DMS153 (cell line): ENCODE measurements at places on chromosomes 3 and 15.

DNA sequence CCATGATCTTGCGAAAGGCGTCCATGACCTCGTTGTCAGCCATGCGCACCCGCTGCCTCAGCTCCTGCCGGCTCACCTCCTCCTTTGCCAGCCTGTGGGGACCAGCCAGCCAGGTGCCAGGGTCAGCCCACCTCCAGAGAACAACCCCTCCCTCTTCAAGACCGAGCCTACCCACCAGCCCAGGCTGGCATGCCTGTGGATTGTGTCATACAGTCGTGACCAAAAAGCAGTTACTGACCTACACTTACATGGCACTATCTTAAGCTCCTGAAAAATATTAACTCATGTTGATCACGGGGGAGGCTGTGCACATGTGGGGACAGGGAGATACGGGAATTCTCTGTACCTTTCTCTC lies 10.7 kb upstream of the CAMK1 start:
- DNase-seq = no peak

GRCh38 chr3:42884324-42884723 lies 8.6 kb upstream of the CYP8B1 start:
- no peak for DNase-seq

DNA sequence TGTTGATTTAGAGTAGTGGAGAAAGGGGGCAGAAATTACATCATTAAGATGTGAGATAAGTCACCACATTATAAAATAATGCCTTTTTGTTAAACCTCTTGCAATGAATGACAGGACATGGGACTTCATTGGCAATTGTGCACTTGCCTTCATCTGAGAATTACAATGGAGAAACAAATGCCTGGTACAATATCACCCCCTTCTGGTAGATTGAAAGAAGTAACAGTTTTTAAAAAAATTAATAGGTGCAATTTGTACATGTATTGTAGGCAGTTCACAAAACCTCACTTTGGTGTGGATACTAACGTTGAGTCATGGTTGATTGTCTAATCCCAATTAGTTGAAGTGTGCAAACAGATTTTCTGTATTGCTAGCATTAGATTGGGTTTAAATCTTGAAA lies 4.6 kb upstream of the P2RY14 start:
- DNase-seq = peak; percentile 23

- DNase-seq = no peak
These were observed 80.7 kb upstream of the TBL1XR1 start for GRCh38 chr3:177278016-177278415.

DNA sequence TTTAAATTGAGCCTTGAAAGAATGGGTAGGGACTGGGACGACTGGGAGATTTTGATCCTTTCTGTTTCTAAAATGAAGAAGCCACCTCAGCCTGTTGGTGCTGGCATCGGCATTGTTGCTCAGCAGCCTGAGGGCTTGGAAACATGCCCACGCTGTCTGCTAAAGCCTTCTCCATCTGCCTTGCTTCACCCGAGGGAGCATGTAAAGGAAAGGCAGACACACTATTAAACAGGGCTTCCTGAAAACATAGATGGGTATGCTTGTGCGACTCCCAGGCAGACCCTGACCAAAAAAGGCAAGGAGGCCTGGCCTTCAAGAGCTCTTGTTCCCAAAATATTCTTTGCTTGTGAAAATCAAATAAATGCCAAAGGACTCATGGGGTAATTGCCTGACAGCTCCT lies 84.2 kb upstream of the SLC4A7 start:
- no peak for DNase-seq

GRCh38 chr15:87602371-87602770 lies 654.2 kb downstream of the NTRK3 start:
- no peak for DNase-seq

DNA sequence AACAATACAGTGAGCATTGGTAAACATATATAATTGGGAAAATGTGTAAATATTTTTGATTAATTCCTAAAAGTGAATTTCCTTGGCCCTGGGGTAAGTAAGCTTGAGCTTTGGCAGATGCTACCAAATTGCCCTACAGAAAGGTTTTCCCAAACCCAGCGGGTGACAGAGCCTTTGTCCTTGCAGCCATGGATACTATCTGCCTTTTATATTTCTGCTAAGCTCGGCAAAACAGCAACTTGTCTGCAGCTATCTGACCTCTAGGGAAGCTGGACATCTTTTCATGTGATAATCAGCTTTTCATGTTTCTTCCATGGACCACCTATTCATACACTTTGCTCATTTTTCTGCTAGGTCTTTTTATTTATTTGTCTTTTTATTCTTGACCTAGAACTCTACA lies 64.7 kb upstream of the SEC22A start:
- DNase-seq = no peak

- DNase-seq = no peak
These were observed 17.2 kb downstream of the CCDC33 start for GRCh38 chr15:74253211-74253921.

GRCh38 chr3:68817243-68817642 lies 115.1 kb downstream of the TAFA4 start:
- DNase-seq = no peak

GRCh38 chr15:31495281-31495680 lies 168.6 kb downstream of the KLF13 start:
- no peak for DNase-seq

- DNase-seq = peak; percentile 46
These were observed 132.8 kb upstream of the SLC24A5 start for GRCh38 chr15:47987908-47988532.

GRCh38 chr3:157981819-157982218 lies 124.4 kb downstream of the SHOX2 start:
- peak; percentile 34 for DNase-seq

DNA sequence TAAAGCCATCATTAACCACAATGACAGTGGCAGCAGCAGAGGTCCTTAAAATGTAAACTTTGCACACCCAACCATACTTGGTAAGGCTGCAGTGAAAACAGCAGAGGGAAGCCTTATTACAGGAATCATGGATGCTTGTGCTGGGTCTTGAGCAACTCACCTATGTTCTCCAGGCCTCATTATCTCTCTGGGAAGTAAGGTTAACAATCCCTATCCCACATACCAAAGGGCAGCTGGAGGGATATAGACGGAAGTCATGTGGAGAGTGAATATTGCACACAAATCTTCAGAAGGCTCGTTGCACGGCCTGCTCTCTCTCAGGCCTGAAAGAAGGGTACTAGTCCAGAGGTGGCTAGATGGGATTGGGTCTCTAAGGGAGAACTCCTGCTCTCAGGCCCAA lies 25.8 kb upstream of the CELF6 start:
- no peak for DNase-seq

DNA sequence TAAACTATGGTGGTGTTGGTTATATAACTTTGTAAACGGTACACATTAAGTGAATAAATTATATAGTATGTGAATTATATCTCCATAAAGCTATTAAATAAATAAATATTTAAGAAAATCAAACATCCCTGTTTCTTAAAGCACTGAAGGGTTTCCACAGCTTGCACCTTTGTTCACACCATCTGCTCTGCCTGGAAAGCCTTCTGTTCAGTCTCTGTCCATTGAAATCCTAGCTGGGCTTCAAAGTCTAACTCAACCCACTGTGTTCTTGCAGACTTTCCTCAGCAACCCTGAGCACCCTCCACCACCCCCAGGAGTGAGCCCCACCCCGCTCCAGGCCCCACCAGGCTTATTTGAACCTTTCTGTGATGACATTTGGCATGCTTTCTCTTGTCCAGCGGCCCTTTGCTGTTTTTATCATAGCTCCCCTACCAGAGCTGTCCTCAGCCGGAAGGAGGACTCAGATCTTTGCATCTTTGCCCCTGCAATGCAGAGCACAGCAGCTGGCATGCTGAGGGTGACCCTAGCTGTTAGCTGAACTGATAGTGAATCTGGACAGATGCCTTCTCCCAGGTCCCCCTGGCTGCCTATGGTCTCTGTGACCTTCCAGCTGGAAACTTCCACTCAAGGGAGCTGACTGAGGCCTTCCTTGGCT lies 105.2 kb downstream of the DAPK2 start:
- DNase-seq = no peak

GRCh38 chr3:168544097-168544957 lies 448.6 kb upstream of the GOLIM4 start:
- no peak for DNase-seq

DNA sequence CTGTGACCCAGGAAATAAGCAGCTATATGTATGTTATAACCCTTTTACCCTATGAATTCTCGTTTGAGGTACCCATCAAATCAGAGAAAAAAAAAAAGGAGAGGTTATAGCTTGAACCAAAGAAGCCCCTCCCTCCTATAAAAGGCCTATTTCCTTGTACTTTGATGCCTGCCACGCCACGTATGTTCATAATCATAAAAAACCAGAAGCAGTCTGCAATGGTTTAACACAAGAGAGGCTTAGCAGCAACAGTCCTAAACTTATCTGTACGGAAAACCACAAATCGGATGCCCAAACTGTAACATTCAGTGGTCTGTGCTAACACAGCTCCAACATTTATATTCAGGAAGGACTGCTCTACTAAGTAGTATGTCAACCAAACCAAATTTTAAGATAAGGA lies 21.2 kb downstream of the CCR8 start:
- no peak for DNase-seq

DNA sequence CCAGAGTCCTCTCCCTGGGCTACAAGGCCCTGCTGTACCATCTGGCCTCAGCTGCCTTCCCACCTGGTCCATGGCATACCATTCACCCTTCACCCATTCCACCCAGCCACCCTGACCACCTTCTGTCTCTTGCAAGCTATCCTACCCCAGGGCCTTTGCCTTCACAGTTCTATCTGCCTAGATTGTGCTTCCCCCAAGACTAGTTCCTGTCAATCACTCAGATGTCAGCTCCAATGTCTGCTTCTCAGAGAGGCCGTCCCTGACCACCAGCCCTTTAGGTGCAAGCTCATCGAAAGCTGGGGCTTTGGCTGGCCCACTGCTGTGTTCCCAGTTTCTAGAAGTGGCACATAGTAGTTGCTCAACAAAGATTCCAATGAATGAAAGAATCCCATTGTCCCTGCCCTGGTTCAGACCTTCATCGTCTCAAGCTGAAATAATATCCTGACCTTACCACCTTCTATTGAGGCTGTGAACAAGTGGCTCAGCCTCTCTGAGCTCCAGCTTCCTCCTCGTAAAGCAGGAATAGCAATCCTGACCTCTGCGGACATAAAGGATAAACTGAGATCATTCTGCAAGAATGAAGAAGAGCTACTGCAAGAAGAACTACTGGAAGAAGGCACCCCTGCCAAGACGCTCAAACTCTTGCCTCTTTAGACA lies 15.8 kb downstream of the EFCAB12 start:
- no peak for DNase-seq

GRCh38 chr3:38005076-38006020 lies 14.8 kb downstream of the VILL start:
- DNase-seq = no peak

DNA sequence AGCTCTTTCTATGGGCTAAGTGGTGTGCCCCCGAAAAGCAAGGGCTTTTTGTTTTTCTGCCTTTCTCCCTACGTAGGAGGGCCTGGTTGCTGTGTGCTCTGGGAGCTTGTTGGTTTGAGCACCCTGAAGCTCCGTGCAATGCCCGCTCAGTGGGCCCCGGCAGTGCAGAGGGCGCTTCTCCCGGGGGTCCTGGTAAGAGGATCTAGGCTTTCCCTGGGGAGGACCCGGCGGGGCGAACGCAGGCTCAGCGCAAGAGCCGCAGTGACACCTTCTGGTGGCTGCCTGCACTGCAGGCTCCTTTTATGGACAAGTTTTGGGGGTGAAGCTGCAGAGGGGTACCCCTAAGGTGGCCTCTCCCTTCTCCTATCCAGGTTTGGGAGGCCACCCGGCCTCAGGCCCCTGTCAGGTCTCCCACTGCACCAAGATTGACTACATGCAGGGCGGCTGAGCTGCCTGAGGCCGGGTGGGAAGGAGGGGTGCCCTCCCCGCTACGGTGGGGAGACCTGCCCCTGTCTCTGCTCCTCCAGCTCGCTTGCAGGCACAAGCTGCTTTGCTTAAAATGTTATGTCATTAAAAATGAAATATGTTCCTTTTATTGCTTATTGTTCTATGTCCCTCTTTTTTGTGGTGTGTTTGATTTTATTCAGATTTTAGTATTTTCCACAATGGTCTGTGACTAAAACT lies 387.9 kb downstream of the GABRG3 start:
- no peak for DNase-seq

GRCh38 chr3:12139111-12139511 lies 19.6 kb downstream of the TIMP4 start:
- DNase-seq = no peak

DNA sequence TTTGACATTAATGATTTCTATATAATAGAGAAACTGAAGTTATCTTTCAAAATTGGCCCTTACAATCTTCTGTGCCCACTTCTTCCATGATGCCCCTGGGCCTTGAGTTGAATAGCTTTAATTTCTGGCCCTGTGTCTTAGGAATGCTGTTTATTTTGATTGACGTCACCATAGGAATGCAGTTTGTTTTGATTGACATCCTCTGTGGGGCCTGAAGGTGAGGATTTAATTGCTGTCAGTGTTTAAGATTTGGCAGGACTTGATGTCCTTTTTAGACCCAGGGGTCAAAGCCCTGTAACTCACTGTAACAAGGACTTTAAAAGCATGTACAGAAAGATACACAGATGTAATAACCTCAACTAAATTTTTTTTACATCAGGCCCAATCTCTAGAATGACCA lies 83.3 kb downstream of the GLDN start:
- no peak for DNase-seq

DNA sequence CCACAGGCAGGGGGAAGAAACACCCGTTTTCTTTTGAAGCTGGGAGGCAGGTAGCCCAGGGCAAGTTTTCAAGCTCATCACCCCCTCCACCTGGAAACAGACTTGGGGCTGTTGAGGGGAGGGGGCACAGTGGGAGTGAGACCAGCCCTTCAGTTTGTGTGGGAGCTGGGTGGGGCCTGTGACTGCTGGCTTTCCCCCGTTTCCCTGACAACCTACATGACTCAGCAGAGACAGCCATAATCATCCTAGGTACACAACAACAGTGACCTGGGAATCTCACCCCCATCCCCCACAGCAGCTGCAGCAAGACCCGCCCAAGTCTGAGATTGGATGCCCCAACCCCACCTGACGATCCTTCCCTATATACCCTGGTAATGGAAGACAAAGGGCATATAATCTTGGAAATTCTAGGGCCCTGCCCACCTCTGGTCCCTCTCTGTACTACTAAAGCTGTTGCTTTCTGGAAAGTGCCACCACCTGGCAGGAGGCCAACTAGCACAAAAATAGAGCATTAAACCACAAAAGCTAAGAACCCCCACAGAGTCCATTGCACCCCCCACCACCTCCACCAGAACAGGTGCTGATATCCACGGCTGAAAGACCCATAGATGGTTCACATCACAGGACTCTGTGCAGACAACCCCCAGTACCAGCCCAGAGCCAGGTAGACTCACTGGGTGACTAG lies 422.2 kb upstream of the SGO1 start:
- DNase-seq = no peak

GRCh38 chr3:187942658-187943241 lies 197.5 kb upstream of the BCL6 start:
- DNase-seq = no peak

DNA sequence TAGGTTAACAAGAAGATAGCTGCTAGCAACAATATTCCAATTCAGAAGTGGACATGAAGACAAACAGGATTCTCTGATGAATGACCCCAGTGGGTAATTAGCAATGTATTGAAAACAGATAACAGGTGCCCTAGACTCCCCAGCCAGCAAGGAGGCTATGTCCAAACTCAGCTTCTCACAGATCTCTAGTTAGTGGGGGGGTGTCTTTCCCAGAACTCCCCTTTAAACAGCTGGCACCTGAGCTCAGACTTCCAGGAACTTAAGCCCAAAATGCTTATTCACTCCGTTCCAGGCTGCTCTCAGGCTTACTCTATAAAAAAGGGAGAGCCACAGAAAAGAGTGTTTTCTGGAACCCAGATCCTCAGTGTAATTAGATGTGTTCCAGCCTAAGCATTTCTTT lies 423.0 kb upstream of the THBS1 start:
- no peak for DNase-seq

GRCh38 chr3:10387881-10388609 lies 67.1 kb upstream of the SEC13 start:
- no peak for DNase-seq
